ENCODE measurements at places on chromosomes 4 and X.

- no peak for DNase-seq
These were observed 16.0 kb upstream of the TLR8 start for GRCh38 chrX:12890467-12890866.

GRCh38 chrX:153934762-153935325 is at the start of gene NAA10:
Gene NAA10, minus strand, starts transcription at chrX:153935037. Its CDS starts 133 bp downstream, at chrX:153934904.
- no peak for DNase-seq

DNA sequence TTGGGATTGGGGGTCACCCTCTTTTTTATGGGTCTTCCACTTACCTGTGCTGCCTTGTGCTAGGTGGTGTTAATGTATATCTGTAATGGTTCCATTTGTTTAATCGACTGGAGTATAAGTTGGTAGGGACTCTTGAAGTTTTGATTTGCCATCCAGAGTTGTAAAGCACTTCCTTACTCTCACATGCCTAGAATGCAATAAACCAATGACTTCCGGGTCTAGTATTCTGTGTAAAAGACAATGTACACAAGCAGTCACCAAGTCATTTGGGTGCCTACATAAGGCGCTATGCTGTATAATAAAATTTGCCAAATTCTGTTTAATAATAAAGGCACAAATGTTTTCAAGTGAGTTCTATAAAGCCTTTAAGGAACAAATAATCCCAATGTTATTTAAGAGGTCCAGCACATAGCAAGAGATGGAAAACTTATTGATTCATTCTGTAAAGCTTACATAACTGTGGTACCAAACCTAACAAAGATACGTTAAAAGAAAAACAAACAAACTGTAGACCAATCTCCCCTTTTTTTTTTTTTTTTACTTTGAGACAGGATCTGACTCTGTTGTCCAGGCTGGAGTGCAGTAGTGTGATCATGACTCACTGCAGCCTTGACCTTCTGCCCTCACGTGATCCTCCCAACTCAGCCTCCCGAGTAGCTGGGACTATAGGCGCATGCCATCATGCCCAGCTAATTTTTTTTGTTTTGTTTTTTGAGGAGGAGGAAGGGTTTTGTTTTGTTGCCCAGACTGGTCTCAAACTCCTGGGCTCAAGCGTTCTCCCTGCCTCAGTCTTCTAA is 41.5 kb upstream of the HPRT1 start:
- no peak for DNase-seq

DNA sequence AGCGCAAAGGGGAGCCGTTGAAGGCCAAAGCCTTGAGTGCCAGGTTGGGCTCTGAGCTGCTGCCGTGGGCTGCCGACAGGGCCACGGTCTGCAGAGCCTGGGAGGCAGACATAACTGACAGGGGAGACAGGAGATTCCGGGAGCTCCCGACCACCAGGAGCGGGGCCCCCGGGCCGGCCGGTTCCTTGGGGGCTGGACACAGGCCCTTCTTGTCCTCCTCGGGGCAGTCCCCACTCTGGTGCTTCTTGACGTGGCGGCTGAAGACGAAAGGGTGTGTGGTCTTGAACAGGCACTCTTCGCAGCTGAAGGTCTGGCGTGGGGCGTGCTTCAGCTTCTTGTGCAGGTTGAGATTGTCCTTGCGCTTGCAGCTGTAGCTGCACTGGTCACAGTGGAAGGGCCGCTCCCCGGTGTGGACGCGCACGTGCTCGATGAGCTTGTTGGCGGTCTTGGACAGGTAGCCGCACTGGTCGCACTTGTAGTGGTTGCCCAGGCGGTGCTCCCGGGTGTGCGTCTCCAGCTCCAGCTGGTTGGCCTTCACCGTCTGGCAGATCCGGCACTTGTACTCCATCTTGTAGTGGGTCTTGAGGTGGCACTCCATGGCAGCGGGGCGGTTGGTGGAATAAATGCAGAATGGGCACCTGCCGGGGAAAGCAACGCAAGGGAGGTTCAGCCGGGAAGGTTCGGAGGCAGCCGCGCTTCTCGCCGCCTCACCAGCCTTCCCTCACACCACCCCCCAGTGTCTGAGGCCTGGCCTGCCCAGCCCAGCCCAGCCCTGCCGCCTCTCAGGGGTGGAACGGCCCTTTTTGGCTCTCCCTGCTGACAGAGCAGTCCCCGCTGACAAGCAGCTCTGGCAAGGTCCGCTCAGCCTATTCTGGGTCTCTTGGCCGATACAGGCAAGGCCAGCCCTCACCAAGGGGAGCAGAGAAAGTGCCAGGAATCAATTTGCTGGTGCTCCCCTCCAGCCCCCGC is 81.3 kb downstream of the C4orf51 start:
- no peak for DNase-seq

DNA sequence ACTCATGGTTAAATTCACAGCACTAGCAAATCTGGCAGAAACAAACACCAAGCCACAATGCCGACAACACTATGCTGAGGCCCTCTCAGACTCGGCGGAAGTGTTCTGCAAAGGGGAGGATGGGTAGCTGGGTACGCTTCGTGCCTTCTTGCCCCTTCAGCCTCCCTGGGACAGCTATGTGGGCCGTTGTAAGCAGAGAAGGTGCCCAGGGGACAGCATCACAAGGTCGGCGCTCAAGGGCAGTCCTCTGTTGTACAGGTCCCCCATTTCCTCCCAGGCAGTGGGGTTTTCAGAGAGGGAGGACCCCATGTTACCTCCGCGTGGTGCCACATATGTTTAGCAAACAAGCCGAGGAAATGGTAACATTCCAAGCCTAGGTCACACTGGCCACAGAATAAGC is 173.6 kb downstream of the AFAP1 start:
- DNase-seq: no peak

DNA sequence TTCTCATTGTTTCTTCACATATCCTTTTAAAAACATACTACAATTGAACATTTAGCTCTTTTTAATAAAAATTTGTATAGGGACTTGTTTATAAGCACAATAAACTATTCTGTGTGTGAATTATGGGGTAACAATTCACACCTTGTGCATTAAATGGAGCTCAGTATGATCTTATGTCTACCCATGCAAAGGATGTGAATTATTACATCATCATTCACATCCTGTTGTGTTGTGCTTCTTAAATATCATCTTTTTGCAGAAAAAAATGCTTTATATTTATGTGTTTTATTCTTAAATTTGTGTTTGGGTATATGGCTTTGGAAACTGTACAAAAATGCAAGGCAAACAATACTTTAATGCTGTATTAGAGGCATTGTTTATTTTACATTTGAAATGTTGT is 96.7 kb upstream of the PABPC4L start:
- DNase-seq: no peak

- no peak for DNase-seq
These were observed 234.7 kb downstream of the OR13H1 start for GRCh38 chrX:131778269-131779218.

DNA sequence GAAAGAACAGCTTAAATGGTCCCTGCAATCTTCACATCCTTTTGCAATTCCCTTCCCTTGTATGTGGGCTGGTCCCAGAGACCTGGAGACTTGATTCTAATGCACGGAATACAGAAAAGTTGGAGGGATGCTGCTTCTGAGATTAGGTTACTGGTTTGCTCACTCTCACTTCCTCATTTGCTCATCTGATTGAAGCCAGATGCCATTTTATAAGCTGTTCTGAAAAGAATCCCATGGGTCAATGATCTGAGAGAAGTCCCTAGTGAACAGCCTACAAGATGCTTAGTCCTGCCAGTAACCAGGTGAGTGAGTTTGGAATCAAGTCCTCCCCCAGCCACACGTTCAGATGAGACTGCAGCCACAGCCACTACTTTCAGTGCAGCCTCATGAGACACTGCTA is 35.9 kb downstream of the MAGEA1 start:
- no peak for DNase-seq

DNA sequence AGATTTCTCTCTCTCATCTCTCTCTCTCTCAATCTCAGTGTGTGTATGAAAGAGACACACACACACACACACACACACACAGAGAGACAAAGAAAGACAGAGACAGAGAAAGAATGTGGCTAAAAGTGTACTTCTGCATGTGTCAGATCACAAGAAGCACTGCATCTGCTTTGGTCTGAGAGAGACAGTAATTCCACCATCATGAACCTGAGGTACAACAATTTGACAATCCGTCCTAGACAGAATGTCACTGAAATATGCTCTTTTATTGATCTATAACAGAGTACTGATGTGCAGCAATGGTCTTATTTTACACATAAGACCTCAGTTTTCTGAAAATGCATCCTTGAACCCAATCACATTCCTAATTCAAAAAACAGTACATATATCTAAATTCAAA is 576.2 kb upstream of the SMIM31 start:
- no peak for DNase-seq

DNA sequence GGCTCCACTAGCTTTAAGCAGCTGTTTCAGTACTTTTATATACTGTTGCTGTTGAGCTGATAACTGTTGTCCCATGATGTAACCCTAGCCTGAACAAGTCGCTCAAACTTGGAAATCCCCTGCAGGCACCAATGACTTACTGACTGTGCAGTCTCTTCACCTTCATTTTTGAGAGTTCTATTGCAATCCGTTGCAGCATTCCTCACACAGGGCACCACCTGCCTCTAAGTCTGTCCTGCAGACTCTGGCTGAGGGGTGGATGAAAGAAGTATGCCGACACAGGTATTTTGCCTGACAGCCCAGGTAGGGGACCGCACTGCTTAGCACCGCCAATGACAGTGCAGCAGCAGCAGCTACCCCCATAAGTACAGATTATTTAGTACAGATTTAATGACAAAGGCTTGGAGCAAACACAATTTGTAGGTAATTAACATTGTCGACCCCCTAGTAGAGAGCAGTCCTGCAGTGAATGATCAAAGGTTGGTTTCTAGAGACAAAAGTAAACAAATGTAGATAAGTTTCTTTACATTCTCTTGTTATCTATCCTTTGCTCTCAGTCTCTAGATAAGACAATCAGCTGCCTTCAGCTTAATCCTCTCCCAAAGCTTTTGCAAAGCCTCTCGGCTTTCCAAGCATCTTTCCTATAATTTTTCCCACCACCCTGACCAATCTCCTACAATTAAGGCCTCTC is 205.0 kb downstream of the PABPC4L start:
- DNase-seq: no peak

GRCh38 chr4:3203971-3204431 is 45.0 kb upstream of the MSANTD1 start:
- no peak for DNase-seq

DNA sequence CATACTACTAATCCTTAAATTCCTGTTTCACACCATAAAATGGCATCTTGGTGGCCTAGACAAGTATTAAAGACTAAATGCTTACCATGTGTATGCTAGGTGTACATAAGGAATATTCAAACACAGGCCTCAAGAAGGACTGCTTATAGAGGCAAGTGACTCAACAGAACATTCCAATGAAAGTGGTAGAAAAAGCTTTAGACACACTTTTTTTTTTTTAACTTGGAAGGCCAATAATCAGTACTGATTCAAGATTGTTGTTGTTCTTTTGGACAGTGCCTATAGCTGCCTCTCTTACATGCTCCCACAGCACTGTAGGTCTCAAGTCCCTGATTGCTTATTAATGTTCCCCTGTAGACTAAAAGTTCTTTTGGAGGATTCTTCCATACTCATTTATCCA is 77.6 kb downstream of the FBXL5 start:
- DNase-seq: no peak

DNA sequence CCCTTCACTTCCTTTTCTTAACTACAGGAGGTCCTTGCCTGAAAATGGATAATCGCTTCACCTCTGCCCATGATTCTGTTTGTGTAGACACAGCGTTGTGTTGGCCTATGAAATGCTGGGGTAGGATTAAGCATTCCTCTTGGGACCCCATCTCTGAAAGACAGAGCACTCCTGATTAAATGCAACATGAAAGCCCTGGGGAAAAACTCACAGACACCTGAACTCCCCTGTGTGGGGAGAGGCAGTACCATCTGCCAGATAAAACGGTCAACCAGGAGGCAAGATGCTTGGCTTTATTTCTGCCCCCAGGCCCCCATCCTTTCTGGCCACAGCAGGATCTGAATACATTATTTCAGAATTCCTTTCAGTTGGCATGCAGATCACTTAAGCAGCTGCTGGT is 1.9 kb downstream of the LGI2 start:
- DNase-seq: no peak

DNA sequence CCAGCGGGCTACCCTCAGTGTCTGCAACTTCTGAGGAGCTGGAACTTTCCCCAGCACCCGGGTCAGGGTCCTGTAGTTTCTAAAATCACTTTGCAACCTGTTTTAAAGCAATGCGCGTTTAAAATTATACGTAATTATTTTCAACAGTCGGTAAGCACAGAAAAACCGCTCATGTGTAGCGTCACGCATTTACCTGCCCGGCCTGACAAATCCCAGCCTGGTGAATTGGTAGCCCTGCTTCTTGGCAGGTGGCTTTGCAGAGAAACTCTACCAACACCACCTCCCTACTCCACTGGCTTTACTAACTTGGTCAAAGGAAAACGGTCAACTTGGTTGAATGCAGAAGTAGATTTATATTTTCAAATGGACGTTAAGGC is 640 bp downstream of the BANK1 start:
- DNase-seq: no peak

DNA sequence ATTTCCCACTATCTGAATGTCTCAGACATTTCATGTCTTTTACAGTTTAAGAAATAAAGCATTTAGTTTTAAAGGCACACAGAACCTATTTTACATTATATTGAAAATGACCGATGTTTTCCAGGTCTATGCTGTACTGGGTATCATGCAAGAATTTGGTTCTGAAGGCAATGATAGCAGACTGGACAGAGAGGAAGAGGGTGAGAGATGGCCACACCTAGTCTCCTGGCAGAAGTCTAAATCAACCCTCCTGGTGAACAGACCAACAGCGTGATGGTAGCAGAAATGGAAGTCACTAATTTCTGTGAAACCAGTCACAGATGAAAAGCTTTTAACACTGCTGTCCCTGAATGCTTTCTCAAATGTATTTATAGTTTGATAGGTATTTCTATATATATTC is 41.9 kb downstream of the MID1 start:
- no peak for DNase-seq

DNA sequence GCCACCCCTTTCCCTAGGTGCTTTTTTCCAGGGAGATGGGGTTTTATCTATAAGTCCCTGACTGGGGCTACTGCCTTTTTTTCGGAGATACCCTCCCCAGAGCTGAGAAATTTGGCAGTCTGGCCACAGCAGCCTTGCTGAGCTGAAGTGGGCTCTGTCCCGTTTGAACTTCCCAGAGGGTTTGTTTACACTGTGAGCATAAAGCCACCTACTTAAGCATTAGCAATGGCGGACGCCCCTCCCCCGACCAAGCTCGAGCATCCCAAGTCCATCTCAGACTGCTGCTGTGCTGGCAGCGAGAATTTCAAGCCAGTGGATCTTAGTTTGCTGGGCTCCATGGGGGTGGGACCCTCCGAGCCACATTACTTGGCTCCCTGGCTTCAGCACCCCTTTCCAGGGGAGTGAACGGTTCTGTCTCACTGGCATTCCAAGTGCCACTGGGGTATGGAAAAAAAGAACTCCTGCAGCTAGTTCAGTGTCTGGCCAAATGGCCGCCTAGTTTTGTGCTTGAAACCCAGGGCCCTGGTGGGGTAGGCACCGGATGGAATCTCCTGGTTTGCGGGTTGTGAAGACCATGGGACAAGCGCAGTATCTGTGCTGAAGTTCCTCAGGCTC is 456.4 kb upstream of the HTR2C start:
- no peak for DNase-seq

- DNase-seq: no peak
These were observed 152.7 kb downstream of the GABRG1 start for GRCh38 chr4:45971108-45971507.

Data from cortex of kidney (tissue), 1 donor.